ENCODE measurements at places on chromosomes 1 and 21.
A peak's percentile ranks its signal among the peaks of the same experiment; 100 is the strongest.

DNA sequence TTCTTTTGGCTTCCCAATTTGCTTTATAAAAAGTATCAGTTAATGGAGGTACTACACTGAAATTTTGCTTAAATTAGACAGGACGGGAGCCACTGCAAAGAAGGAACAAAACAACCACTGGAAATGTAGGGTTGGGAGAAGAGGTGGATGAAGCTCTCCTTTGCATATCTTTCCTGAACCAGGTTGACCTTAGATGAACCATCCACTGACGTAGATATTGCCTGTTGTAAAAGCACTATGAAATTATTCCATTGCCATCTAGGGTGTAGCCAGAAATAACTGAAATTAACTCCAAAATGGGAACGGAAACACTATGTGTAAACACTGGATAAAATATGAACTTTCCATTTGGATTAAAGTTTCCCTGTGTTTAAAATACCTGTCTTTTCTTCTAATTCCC lies 1.2 kb upstream of the ABL2 start:
- no peak for DNase-seq

GRCh38 chr1:4227986-4228385 lies 327.9 kb upstream of the C1orf174 start:
- DNase-seq: no peak

DNA sequence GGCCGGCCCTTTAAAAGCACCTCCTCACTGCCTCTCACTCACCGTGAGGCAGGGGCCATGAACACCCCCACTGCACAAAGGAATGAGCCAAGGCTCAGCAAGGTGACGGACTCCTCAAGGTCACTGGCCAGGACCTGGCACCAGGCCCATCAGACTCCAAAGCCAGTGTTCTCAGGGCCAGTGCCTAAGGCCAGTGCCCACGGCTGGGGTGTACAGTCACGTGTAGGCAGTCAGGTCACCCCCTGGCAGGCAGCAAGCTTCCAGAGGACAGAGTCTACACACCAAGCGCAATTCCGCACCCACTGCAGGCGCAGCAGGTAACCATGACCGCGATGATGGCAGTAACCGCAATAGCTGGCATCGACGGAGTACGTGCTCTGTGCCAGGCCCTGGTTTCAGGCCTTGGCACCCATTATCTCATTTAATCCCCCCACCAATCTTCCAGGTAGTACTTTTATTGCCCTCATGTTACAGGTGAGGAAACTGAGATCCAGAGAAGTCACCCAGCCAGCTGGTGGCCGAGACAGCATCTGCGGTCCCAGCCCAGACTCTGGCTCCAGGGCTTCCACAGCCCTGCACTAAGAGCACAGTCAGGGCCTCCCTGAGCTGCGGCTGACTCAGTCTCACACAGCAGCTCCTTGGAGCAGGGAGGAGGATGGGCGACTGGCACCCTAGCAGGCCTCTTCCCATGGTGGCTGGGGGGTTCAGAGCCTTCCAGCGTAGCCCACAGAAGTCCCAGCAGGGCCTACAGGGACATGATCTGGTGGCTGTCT lies 27.0 kb downstream of the RAP1GAP start:
- no peak for DNase-seq

GRCh38 chr1:172874950-172875349 lies 175.8 kb downstream of the TNFSF18 start:
- DNase-seq: peak; percentile 29

DNA sequence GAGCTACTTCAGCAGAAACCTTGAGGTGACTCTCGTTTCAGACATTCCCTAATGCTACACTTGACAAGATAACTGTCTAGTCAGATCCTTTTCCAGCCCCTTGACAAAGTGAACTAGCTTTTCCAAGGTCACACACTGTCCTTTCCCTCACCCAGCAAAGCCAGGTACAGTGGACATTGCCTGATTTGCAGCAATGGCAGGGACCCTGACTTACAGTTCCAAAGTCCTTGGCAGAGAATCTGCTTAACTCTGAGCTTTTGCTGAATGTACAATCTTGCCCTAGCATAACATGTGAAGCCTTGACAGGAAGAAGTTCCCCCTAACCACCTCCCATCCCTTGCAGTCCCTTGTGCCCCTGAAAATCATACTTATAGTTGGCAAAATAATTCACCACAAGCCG lies 37.1 kb downstream of the HSD3B2 start:
- no peak for DNase-seq

DNA sequence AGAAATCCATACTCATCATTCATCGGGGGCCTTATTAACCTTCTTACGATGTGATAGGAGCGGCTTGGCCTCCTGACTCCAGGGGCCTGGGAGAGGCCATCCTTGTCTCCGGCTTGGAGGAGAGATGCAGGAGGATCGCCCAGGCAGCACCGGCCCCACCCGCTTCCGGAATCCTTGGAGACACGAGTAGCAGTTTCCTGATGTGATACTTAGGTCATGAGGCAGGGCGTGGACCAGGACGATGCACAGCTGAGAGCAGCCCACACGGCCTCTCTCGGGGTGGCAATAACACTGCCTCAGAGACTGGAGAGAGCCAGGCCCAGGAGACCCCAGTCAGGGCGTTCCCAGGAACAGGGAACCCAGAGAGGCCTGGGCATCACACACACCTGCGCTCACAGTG lies 163.6 kb upstream of the ARHGEF16 start:
- DNase-seq: no peak

GRCh38 chr1:174996476-174996875 lies 3.3 kb upstream of the CACYBP start:
- DNase-seq: no peak

DNA sequence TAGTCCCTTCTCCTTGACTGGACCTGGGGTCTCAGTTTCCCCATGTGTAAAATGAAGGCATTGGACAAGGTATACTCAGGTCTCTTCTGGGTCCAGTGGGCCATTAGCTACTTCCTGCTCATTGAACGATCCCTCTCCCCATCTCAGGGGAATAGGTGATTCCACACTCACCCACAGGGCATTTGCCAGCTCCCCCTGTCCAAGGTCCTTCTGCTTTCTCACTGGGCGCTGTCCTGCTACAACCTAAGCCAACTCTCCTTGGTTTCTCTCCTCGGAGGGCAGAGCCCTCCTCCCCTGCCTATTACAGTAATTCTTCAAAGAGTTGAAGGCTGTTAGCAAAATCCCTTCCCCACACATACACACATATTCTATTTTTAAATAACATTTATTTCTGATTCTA lies 16.6 kb downstream of the DISP3 start:
- DNase-seq: no peak

DNA sequence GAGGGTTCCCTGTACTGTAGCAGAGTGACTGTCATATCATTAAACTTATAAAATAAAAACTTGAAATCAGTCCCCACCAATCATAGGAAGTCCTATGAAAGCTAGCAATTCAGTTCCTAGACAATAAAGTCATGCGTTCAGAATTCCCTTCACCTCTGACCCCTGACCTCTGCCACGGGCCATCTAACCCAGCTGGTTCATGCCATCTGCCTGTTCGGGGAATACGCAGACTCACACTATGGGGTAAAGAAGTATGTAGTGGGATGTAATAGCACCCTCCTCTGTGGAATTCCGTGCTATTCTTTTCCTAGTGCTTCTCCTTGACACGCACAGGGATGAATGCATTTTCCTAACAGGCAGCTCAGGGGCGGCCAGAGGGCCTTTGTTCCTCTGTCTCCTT lies 2.1 kb downstream of the GSTM4 start:
- no peak for DNase-seq

GRCh38 chr1:107570768-107571167 lies 394.2 kb downstream of the VAV3 start:
- no peak for DNase-seq

GRCh38 chr1:160219062-160219929 lies 14.1 kb downstream of the PEA15 start:
- DNase-seq: no peak

GRCh38 chr1:216183454-216183853 lies 239.8 kb downstream of the USH2A start:
- no peak for DNase-seq

DNA sequence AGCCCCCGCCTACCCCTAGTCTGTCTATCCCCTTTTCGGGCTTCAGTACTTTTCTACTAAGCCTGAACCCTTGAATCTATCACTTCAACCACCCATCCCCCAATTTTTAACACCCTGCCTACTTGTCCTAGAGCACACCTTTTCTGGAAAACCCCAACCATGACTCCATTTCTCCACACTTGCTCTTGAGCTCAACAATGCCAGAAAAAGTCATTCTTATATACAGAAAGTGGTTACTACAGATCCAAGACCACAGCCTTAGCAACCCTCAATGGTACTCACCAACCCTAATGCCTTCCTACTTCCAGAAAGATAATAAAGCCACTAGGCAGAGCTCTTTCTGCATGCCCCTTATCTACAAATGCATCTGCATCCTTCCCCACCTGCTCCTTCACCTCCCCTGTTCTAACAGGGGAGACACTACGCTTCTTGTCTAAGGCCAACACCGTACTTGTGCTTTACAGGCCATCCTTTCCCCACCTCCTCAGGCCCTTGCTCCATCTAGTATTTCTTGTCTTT lies 41.2 kb downstream of the DMAP1 start:
- peak; percentile 24 for DNase-seq

- no peak for DNase-seq
These were observed 56.7 kb downstream of the H3-3A start for GRCh38 chr1:226119169-226119568.

- no peak for DNase-seq
These were observed 94.4 kb upstream of the KCTD3 start for GRCh38 chr1:215472723-215473122.

Measured in stimulated activated CD4-positive, alpha-beta T cell treated with anti-CD3 and anti-CD28 coated beads, Interleukin-2, amount 100 ng/mL, for 24 hours (primary cell).